ENCODE measurements at places on chromosomes 16 and 17.
A peak's percentile ranks its signal among the peaks of the same experiment; 100 is the strongest.

DNA sequence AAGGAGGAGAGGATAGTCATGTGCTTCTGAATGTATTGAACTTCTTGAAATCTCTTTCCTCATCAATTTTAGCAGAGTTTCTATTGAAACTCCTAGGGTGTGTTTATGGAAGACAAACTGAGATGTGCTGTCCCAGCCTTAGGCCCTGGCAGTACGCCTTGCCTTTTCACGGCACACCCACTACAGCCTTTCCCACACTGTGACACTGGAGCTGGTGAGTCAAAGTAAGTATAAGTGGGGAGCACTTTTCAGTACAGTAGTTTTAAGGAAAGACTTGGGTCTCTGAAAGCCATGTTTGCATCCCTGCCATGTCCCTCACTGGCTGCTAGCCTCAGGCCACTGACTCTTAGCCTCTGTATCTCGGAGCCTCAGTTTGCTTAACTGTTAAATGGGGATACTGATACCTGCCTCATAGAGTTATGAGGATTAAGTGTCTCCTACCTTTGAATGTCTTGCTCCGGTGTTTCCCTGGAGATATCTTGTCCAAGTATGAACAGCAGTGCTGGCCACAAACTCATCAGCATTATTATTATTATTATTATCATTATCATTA lies 144.7 kb upstream of the CRHR1 start:
- DNase-seq, result peak; percentile 14

- peak; percentile 88 for DNase-seq
Measured at GRCh38 chr17:50318501-50319285, 27.2 kb upstream of the XYLT2 start.

- no peak for DNase-seq
Measured at GRCh38 chr17:34733333-34733732, 154.0 kb downstream of the TMEM132E start.

DNA sequence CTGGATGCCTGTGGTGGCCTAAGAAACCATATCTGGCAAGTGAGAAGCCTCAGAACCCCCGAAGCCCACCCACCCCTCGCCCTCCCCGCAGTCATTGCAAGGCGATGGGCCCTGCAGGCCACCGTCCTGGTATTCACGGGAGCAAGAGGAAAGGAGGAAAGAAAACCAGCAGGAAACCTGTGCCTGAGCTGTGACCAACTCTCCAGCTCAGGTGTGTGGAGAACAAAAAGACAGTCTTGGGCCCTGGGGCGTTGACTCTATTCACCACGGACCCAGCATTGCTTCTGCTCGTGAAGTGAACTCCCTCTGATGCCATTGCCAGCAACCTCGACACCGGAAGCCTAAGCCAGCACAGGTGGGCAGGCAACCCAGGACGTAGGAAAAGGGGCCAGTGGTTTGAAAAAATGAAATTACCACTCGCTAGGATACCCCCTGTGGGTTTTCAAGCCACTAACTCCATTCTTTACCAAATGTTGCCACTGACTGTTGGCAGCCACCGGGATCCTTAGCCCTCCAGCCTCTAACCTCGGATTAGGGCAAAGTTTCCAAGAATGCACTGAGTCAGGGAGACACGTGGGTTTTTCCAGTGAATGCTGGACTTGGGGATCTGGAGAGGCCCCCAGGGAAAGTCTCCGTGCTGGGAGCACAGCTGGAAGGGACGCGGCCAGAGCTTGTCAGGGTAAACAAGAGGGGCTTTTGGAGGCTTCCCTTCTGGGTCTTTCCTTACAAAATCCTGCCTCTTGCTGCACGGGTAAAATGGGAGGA lies 25.1 kb downstream of the FA2H start:
- DNase-seq, result peak; percentile 45

DNA sequence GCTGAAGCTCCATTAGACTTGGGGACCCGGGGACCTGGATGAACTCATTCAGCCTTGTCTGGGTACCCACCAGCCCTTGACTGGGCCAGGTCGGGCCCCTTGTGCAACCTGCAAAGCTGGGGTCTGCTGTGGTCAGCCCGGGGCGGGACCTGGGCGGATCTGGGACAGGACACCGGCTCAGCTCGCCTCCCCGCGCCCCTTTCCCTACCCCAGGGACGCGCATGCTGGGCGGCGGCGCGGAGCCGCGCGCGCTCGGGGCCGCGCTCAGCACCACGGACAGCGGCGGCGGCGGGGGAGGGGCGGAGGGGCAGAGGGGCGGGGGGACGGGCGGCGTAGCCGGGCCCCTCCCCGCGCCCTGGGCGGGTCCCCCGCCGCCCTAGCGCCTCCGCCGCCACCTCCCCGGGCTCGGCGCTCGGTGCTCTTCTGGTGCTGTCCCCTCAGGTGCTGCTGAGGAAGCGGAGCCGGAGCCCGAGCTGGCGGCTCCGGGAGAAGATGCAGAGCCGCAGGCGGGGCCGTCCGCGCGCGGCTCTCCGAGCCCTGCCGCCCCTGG lies 7.4 kb downstream of the ACD start:
- peak; percentile 49 for DNase-seq

- peak; percentile 75 for DNase-seq
Measured at GRCh38 chr16:55703003-55704001, 47.5 kb downstream of the SLC6A2 start.

GRCh38 chr17:48603959-48604769 lies 622 bp downstream of the HOXB6 start:
- no peak for DNase-seq

DNA sequence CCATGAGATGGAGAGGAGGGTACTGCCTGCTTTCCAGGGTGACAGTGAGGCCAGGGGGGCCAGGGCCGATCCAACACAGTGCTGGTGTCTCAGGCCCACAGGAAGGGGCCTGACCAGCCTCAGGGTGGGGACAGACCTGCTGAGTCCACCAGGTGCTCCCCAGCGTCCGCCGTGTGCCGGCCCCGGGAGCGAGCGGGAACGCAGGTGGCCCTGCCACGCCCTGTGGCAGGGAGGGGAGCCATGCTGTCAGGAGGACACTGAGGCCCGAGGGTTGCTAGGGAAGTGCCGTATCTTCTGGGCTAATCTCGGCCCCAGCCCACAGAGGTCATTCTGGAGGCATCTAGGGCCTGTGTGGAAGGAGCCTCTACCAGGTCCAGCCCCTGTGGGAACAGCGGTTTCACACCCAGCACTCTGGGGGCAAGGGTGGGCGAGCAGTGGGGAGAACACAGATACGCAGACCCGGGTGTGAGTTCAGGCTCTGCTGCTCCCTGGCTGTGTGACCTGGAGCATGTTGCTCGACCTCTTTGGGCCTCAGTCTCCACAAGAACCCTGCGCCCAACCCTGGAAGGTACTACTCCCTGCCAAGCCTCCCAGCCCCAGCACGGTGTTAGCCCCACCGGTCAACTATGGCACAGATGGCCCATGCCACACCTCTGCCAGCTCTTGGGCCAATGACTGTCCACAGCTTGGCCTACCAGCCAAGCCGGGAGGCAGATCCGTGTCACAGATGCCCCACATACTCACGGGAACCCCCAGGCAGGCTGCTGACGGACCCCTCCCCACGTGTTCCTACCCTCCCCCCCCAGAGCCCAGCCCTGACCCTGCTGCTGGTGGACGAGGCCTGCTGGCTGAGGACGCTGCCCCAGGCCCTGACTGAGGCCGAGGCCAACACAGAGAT lies 43.9 kb upstream of the ZC3H18 start:
- DNase-seq, result no peak
